ENCODE measurements at places on chromosomes 3 and 15. TPM values are rescaled to one million over a fixed set of nuclear protein-coding genes. Genes with fewer than 3 reads are reported as not detected.

DNA sequence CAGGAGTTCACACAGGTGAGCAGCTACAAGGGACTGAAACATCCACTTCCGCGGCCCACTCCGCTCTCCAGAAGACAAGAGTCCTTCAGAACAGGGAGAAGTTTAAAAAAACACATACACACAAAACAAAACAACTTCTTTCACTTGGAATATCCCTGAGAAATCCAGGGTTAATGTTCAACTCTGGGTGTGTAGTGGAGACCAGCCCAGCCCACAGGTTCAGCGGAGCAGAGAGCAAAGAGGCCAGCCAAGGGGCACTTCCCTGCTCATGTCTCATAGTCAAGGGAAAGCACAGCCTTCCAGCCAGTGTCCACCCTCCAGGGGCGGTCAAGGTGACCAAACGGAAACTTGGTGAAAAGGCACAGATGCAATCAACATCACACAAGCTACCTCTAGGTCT is 41.6 kb downstream of the WNT5A start:
- DNase-seq, result no peak
- H3K27ac ChIP-seq, result no peak overlapping the region
- H3K27me3 ChIP-seq, result no peaks in the 10 kb centered on the region
- no peaks in the 10 kb centered on the region for H3K4me1 ChIP-seq

- no peaks in the 10 kb centered on the region for H3K27me3 ChIP-seq
- H3K4me3 ChIP-seq, result no peak overlapping the region
- H3K27ac ChIP-seq, result no peak overlapping the region
- H3K36me3 ChIP-seq, result no peaks in the 10 kb centered on the region
Measured at GRCh38 chr3:191244242-191244867, 45.3 kb downstream of the OSTN start.

GRCh38 chr3:23650371-23651140 is 155.2 kb upstream of the UBE2E1 start:
- peaks cover 12% of the 10 kb centered on the region for H3K4me1 ChIP-seq
- H3K36me3 ChIP-seq, result no peaks in the 10 kb centered on the region
- H3K4me3 ChIP-seq, result no peak overlapping the region

GRCh38 chr3:45659661-45660566 is 29.3 kb upstream of the SACM1L start:
- peaks cover 17% of the 10 kb centered on the region for H3K4me1 ChIP-seq
- H3K27ac ChIP-seq, result peak overlapping the region; percentile 1
- peak; percentile 66 for DNase-seq
- no peaks in the 10 kb centered on the region for H3K27me3 ChIP-seq
- H3K36me3 ChIP-seq, result no peaks in the 10 kb centered on the region

DNA sequence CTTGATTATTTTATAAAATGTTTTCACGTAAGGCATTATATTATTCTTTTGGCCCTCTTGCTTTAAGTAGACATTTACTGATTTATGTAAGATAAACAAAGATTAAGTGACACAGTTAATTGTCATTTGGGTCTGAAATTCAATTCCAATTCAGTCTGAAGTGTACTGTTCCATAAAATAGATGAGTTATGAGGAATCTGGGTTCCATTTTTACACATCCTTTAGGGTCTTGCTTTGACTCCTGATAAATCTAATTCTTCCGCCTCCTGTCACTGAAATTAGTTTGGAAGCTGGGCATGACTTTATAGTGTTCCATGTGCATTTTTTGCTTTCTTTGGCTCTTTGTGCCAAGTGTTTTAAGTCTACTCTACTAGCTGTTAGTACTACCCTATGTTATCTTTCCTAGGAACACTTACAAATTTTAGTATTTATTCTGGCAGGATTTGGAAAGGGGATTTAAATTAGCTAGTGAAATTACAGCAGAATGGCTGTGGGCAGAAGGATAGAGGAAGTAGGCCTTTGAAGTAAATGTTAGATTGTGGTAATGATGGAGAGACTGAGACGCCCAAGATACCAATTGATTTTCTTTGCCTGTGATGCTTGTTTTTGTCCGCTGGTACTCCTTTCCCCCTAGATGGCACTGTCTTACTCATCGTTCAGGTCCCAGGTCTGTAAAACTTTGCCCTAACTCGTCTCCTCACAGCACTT is 14.3 kb downstream of the ARL8B start:
- peaks cover 83% of the 10 kb centered on the region for H3K4me1 ChIP-seq
- no peak for DNase-seq
- H3K27me3 ChIP-seq, result no peaks in the 10 kb centered on the region
- no peaks in the 10 kb centered on the region for H3K36me3 ChIP-seq
- no peak overlapping the region for H3K4me3 ChIP-seq

- DNase-seq, result no peak
- no peaks in the 10 kb centered on the region for H3K36me3 ChIP-seq
- H3K27ac ChIP-seq, result no peak overlapping the region
- H3K4me3 ChIP-seq, result no peak overlapping the region
- H3K4me1 ChIP-seq, result no peaks in the 10 kb centered on the region
Measured at GRCh38 chr3:168341956-168342936, 246.5 kb upstream of the GOLIM4 start.

- DNase-seq, result no peak
- H3K4me1 ChIP-seq, result no peaks in the 10 kb centered on the region
- no peak overlapping the region for H3K4me3 ChIP-seq
- H3K27me3 ChIP-seq, result no peaks in the 10 kb centered on the region
- no peaks in the 10 kb centered on the region for H3K36me3 ChIP-seq
- no peak overlapping the region for H3K27ac ChIP-seq
Measured at GRCh38 chr3:10356461-10356981, 35.6 kb upstream of the SEC13 start.

DNA sequence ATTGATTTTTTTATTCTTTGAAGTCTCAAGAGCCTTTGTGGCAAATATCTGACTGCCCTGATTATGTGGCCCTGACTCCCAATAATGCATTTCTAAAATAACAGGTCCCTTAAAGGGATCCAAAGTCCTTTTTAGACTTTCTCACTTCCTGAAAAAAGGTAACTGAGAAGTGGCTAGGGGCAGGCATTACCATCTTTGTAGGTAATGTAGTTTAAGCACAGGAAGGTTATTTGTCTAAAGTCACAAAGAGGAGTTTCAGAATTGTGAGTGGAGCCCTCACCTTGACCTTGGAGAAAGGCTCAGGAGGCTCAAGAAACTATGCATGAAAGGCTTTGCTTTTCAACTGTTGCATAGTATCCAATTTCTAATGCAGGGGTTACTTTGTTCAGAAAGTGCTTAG is 142.9 kb upstream of the MRPL3 start:
- H3K4me1 ChIP-seq, result no peaks in the 10 kb centered on the region
- no peak for DNase-seq
- no peaks in the 10 kb centered on the region for H3K36me3 ChIP-seq

- no peak overlapping the region for H3K4me3 ChIP-seq
- H3K27ac ChIP-seq, result peak overlapping the region; percentile 86
- H3K36me3 ChIP-seq, result no peaks in the 10 kb centered on the region
- H3K27me3 ChIP-seq, result no peaks in the 10 kb centered on the region
- peaks cover 18% of the 10 kb centered on the region for H3K4me1 ChIP-seq
Measured at GRCh38 chr15:41331281-41331680, 1.1 kb downstream of the OIP5 start.

DNA sequence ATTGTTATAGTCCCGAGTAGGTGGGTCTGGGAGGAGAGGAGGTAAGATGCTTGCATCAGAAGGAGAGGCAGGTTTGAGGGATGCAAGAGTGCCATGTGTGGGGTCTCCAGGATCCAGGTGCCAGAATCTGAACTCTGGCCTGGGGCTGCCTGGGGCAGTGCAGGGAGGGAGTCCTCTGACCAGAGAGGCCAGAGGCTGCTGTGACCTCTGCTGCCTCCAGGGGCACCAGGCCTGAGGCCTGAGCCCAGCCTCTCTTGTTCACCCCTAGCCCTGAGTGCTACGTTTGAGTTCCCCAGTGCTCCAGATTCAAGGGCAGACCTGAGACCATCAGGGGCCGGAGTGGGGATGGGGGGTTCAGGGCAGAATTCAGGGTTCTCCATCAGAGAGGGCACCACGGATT is 7.4 kb downstream of the SLC38A3 start:
- peak overlapping the region; percentile 84 for H3K27ac ChIP-seq
- no peaks in the 10 kb centered on the region for H3K36me3 ChIP-seq
- no peaks in the 10 kb centered on the region for H3K27me3 ChIP-seq
- no peak overlapping the region for H3K4me3 ChIP-seq
- DNase-seq, result no peak

DNA sequence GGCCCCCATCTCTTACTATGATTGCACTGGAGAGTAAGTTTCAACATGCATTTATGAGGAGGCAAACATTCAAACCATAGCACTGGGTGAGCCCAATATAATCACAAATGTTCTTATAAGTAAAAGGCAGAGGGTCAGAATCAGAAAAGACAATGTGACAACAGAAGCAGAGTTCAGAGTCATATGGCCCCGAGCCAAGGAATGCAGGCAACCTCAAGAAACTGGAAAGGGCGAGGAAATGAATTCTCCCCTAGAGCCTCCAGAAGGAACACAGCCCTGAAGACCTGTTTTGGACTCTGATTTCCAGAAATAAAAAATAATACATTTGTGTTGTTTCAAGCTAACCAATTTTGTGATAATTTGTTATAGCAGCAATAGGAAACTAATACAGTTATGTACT is 81.3 kb upstream of the ABI3BP start:
- no peaks in the 10 kb centered on the region for H3K27me3 ChIP-seq
- DNase-seq, result no peak
- peaks cover 3% of the 10 kb centered on the region for H3K4me1 ChIP-seq
- H3K4me3 ChIP-seq, result no peak overlapping the region

GRCh38 chr3:8486936-8487335 is 14.7 kb upstream of the LMCD1 start:
- H3K4me3 ChIP-seq, result no peak overlapping the region
- H3K27ac ChIP-seq, result peak overlapping the region; percentile 96
- DNase-seq, result no peak
- H3K36me3 ChIP-seq, result no peaks in the 10 kb centered on the region

The DPPA2 gene
- not detected for total RNA-seq

The LRRC31 gene
- 0.42 TPM for total RNA-seq

The C3orf22 gene
- not detected for total RNA-seq

DNA sequence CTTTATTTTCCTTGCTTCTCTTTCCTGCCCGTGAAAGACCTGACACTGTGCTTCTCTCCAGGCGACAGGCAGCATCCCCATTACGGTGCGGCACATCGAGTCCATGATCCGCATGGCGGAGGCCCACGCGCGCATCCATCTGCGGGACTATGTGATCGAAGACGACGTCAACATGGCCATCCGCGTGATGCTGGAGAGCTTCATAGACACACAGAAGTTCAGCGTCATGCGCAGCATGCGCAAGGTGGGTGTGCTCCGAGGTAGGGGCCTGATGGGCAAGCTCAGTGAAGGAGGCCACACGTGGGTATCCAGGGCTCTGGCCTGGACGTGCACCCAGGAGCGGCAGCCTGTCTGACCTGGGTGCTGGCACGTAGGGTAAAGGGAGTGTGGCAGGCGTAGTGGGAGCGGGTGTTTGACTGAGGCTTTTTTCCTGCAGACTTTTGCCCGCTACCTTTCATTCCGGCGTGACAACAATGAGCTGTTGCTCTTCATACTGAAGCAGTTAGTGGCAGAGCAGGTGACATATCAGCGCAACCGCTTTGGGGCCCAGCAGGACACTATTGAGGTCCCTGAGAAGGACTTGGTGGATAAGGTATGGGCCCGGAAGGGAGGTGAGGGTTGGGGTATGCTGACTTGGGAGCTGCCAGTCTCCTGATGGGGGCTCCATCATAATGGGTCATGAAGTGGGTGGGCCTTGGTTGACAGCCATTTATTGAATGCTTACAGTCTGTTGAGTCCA is 8.2 kb upstream of the PODXL2 start:
- DNase-seq, result no peak
- H3K27me3 ChIP-seq, result no peaks in the 10 kb centered on the region
- no peaks in the 10 kb centered on the region for H3K36me3 ChIP-seq
- no peak overlapping the region for H3K27ac ChIP-seq
- no peak overlapping the region for H3K4me3 ChIP-seq

The CEMIP gene
- total RNA-seq, result 0.04 TPM

- H3K4me1 ChIP-seq, result peaks cover 11% of the 10 kb centered on the region
- H3K27ac ChIP-seq, result no peak overlapping the region
- no peaks in the 10 kb centered on the region for H3K36me3 ChIP-seq
- H3K4me3 ChIP-seq, result no peak overlapping the region
Measured at GRCh38 chr3:24318677-24319287, 175.9 kb downstream of the THRB start.

The GOLGA8K gene
- not detected for total RNA-seq

DNA sequence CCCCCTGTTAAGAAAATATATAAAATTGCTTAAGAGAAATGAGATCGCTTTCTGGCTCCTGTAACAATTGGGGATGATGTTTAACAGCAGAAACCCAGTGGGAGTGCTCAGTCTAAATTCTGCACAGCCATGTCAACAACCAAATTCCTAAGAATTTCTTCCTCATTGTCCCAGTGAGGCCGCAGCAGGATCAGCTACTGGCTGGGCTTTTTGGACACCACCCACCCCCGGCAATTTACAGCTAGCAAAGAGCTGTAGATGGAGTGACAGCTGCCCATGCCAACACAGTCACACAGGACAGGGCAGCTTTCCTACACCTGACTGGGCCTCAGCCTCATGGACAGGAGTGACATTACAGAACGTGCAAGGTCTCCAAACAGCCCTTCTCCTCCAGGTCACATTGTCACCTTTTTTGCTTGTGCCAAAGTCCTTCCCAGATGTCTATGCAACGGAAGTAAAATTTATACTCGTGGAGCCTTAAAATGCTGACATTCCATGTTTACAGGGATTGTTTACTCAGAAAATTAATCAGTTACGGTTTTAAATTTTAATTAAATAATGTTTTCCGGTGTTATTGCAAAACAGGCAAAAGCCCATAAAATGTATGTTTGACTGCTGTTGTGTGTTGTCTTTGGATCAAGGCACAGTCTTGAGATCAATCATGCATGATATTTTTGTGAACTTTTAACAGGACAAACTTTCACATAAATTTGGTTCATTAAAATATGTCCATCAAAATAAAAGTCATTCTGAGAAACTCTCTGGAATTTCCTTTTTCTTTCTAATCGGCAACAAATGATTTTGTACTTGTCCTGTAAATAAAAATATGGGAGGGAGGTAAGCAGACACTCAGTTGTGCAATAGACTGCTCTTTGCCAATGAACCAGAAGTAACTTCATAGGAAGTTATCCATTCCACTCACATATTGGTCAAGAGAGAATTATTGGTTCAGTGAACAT is 943.2 kb downstream of the MCTP2 start:
- H3K4me1 ChIP-seq, result no peaks in the 10 kb centered on the region
- peak overlapping the region; percentile 16 for H3K27ac ChIP-seq
- H3K27me3 ChIP-seq, result no peaks in the 10 kb centered on the region
- DNase-seq, result peak; percentile 15

DNA sequence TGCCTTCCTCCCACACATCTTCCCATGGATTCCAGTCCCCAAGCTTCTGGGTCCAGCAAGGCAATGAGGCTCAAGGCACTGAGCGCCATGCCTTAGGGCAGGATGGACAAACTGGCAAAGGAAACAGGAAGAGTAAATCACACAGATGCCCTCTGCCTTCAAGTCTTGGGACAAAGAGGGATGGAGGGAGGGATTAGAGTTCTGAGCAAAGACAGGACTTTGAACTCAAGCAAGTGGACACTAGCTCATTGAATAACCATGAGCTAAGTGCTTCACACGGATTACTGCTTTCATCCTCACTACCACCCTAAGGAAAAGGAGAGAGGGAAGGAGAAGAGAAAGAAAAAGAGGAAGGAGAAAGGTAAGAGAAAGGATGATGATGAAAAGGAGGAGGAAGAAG is 7.6 kb upstream of the THBS1 start:
- no peak for DNase-seq
- no peaks in the 10 kb centered on the region for H3K36me3 ChIP-seq
- no peaks in the 10 kb centered on the region for H3K27me3 ChIP-seq
- no peak overlapping the region for H3K4me3 ChIP-seq
- H3K4me1 ChIP-seq, result no peaks in the 10 kb centered on the region

The WDR49 gene
- 0.75 TPM for total RNA-seq
